ENCODE measurements at places on chromosomes 4 and X.

DNA sequence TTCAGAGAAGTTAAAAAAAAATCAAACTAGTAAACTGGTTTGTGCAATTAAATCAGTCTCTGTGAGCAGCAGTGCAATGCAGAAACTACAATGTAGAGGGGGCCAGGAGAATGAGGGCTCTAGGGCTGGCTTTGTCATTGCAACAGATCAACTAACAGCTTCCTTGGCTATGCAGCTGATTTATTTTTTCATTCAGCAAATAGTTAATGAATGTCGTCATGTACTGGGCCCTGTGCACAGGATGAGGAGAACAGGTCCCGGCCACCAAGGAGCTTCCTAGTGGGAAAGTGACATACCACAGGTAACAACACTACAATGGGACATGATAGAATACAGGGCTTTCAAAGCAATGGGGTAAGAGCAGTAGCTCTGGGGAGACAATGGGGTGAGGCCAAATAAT lies 190.1 kb downstream of the NSUN7 start:
- DNase-seq: no peak

- peak; percentile 37 for DNase-seq
These were observed 81.9 kb downstream of the HMGB2 start for GRCh38 chr4:173252024-173252935.

GRCh38 chr4:111572470-111572869 lies 572.8 kb upstream of the FAM241A start:
- DNase-seq: no peak

DNA sequence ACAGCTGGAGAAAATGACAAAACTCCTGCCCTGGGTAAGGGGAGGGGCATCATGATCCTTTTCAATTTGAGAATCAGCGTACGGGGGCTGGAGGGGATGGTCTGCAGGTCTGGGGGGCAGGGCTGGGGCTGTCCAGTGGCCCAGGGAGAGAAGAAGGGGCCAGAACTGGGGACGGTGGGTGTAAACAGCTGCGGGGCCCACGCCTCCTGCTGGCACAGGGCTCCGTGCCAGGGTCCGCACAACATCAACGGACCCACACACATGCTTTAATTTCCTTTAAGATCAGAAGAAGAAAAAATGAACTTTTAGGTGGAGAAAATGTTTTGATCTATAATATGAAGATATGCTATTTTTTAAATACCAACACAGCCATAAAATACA lies 52.1 kb downstream of the PSAPL1 start:
- no peak for DNase-seq

GRCh38 chr4:166989886-166990285 lies 244.4 kb downstream of the SPOCK3 start:
- DNase-seq: no peak

DNA sequence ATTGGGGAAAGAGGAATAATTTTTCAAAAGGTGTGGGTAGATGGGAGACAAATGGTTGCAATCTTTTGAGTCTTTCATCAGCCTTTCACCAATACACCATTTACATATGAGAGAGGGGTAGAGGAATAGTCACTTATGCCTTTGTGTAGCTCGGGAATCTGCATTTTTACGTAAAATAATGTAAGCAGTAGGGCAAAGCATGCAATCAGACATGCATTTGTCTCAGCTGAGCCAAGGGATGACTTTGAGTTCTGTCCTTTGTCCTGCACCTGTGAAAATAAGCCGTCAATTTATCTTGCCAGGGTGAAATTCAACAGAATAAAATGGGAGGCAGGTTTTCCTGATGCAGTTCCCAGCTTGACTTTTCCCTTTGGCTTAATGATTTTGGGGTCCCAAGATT lies 1473.4 kb upstream of the TENM3 start:
- no peak for DNase-seq

GRCh38 chrX:2188330-2188792 lies 312.4 kb downstream of the DHRSX start:
- DNase-seq: no peak

GRCh38 chr4:150906987-150907633 lies 108.0 kb downstream of the LRBA start:
- no peak for DNase-seq

- DNase-seq: peak; percentile 97
These were observed 144.9 kb downstream of the CHIC2 start for GRCh38 chr4:53919535-53919934.

DNA sequence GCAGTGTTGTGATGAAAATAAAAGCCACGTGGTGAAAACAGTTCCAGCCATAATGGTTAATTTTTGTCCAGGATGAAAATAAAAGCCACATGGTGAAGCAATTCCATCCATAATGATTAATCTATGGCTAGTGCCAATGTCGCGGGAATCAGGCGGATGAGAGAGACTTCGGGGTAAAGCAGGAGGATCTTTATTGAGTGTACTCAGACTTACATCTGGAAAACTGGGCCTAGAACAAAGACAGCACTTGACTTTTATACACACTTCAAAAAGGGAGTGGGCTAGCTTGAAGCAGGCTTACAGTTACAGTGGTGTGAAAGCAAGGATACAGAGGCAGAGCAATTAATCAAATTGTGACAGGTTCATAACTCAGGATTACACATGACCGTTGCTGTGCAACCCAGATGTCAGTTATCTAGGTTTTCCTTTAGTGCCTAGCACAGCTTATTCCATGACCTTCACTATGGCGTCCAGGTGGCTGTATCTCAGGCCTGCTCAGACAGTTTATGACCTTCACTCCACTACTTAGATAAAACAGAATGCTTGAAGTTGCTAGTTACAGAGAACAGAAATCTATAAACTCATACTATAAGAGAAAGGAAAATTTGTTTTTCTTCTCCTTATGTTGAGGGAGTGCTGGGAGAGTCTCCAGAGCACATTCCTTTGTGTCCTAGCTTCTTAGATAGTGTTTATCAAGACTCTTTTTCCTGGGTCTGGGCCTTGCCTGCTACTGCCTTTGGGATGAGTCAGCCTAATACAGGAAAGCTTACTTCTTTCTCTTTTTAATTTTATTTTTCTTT lies 5.9 kb upstream of the PLA2G12A start:
- no peak for DNase-seq

GRCh38 chr4:47187608-47188007 lies 156.2 kb downstream of the GABRB1 start:
- no peak for DNase-seq

- DNase-seq: no peak
These were observed 5.9 kb downstream of the MAGEA11 start for GRCh38 chrX:149717803-149718202.

GRCh38 chrX:2657532-2658113 lies 33.5 kb upstream of the CD99 start:
- no peak for DNase-seq

GRCh38 chr4:182240161-182241130 lies 2.8 kb upstream of the TENM3 start:
- DNase-seq: no peak

DNA sequence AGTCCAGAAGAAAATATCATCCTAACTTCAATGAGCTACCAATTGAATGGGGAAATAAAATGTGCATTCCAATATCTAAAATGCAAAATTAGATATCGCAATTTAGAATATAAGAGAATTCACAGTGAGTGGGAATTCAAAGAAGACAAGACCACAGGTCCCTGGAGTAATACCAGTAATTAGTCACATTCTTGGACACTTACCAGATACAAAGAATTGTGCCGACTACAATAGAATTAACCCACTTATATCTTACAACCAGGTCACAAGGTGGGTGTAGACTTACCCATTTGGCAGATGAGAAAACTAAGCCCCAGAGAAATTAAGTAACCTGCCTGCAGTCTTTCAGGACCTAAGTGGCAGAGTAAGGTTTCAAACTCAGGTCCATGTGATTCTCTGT lies 84.3 kb upstream of the C1QTNF7 start:
- no peak for DNase-seq

DNA sequence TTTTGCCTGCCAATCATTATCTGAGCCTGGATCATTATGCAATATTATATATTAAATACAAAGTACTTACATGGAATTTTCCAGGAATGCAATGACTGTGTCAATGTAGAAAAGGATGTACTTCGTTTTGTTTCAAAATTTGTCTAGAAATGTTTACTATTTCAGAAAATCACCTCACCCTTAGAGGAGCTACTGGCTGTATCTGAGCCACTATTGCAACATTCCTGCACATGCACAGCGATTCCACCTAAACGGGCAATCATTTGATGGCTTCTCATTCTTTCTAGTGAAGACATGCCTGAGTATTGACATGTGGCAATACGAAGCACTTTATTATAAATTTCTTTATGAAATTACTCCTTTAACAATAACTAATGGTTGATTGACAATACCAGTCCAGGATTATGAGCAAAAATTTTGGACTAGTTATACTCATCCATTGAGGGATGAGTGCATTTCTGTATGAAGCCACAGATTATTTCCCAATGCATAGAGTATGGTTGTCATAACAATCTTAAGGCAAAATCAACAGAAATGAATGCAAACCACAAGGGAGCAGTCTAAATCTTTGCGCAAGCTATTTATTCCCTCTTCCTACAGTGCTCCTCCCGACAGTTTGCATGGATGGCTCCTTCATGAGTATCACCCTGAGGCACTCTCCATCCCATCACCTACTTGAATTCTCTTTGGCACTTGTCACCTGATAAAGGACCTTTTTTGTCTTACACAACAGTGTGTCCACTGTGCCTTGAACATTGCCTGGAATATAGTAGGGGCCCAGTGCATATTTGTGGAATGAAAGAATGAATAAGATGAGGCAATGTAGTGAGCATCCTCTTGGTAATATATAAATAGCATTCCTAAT lies 35.8 kb upstream of the MMAA start:
- no peak for DNase-seq

DNA sequence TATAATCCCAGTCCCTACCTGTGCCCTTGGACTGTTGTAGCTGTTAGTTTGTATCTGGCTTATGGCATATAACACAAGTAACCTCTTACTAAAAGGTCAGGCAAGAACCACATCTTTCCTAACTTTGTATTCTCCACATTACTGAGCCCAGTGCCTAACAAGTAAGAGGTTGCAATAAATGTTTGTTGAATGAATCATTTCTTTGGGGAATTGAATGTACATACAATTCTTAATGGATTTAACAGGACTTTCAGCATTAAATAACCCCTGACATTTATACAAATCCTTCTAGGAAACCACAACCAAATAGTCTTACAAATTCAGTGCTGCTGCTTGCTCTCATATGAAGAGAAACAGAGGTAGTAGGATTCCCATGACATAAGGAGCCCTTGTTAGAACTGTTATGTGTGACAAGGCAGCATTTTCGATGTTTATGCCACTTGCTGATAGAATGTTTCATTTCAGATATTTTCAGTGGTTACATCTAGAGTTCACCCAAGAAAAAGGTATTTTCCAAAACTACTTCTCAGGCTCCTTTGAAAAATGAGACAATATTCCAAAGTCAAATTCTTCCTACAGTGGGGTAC lies 62.0 kb downstream of the MBNL3 start:
- DNase-seq: no peak

DNA sequence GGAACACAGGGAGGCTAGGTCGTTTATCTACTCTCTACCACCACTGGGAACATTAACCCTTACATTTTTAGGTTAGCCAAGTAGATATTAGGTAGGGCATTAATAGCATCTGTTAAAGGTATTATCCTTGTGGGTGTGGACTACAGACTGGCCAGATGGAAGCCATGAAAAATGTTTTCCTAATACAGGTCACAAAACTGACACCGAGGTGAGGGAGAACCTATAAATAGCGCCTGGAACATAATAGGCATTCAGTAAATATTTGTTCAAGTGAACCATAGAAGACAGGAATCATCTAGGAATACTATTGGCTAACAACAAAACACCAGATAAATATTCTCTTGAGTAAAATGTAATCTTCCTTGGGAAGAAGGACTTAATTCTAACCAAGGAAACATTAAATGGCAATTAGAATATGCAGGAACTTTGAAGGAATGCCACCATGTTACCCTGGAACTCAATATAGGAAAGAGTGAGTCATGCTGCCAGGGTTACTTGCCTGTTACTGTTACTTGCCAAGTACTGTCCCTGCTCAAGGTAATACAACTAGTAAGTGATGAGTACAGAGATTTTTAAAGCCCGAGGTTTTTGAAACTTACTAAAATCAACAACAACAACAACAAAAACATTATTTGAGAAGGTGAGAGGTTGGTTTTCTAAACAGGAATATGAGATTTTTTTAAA lies 79.0 kb downstream of the SOX3 start:
- DNase-seq: no peak

DNA sequence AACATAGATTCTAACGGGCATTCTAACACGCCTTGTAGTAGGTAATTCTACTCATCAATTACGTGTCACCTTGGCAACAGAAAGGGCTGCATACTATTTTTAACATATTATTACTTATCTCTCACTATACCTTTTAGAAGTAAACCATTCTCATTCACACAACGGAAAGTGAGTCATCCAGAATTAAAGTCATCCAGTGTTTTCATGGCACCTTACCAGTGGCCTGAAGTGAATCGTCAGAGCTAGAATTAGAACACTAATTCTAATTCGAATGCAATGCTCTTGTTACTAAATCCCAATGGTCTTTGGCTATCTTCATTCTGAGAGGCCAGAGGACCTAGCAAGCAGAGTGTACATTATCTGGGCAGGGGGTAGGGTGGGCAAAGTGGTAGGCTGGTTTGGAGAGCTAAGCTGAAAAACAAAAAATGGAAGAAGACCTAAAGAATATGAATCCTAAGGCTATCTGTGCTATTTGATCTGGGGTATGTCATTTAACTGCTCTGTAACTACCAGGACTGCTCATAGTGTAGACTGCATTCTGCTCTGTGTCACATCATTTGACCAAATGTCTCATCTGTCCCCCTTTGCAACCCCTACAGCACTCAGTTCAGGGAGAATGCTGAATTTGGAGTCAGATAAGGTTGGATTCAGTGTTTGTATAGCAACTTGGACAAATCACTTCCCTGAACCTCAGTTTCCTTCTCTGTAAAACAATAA lies 96.5 kb downstream of the HDAC8 start:
- DNase-seq: no peak

DNA sequence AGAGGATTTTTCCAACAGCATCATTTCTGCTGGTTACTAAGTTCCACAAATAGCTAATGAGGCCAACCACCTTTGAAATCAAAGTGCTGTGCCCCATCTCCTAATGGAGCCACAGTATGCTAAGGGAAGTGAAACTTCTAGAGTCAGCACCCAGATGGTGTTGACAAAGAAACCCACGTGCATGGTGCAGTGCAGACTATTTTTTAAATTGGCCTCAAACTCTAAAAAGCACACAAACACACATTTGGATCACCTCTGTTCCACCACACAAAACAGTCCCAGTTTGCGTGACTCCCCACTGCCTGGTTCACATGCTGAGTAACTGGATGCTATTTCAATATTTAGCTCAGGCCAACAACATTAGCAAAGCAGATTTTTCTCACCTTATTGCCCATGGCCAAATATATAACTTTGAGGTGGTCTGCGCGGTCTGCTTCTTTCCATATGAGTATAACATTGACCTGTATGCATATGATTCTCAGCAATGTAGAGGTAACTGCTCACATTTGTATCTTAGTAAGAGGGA lies 69.9 kb downstream of the AMELX start:
- DNase-seq: peak; percentile 68

GRCh38 chrX:148024425-148025148 lies 43.5 kb downstream of the FMR1NB start:
- DNase-seq: peak; percentile 54

Data from inflammatory macrophage (primary cell).